HT-29 (cell line): ENCODE measurements at places on chromosomes 3 and 15. TPM values are rescaled to one million over a fixed set of nuclear protein-coding genes. Genes with fewer than 3 reads are reported as not detected.

The CPNE9 gene
- total RNA-seq = 0.36 TPM in 1 of 2 replicates, not detected in the other

The RASGRF1 gene
- total RNA-seq = 2.5 and 4.2 TPM in 2 replicates

The ABI3BP gene
- total RNA-seq = not detected in 2 replicates

The CADPS gene
- 0.05 and 0.13 TPM in 2 replicates for total RNA-seq

The CEP70 gene
- total RNA-seq = 5.1 and 6.1 TPM in 2 replicates

The SQOR gene
- total RNA-seq = 14.5 and 20.2 TPM in 2 replicates

The TUSC7 gene
- total RNA-seq = not detected in 2 replicates

The MESP1 gene
- total RNA-seq = 0.23 and 0.71 TPM in 2 replicates

The ACOX2 gene
- not detected in 2 replicates for total RNA-seq

The CLDN11 gene
- total RNA-seq = 0.56 and 0.63 TPM in 2 replicates

The LNP1 gene
- total RNA-seq = 0.81 and 1.9 TPM in 2 replicates

The FSTL1 gene
- 0.08 TPM in 1 of 2 replicates, not detected in the other for total RNA-seq

The EOGT gene
- total RNA-seq = 5.4 and 6.6 TPM in 2 replicates

The FBLN2 gene
- 0.33 and 0.55 TPM in 2 replicates for total RNA-seq

The XCR1 gene
- not detected in 2 replicates for total RNA-seq

The GOLGA8K gene
- total RNA-seq = not detected in 2 replicates

The MRPS25 gene
- total RNA-seq = 25.8 and 28.8 TPM in 2 replicates

The CDHR4 gene
- total RNA-seq = 0.15 and 0.34 TPM in 2 replicates

The RYR3 gene
- not detected in 2 replicates for total RNA-seq

The CKMT1B gene
- 2.6 and 7.6 TPM in 2 replicates for total RNA-seq

The LRTM1 gene
- not detected in 2 replicates for total RNA-seq

The KCNH8 gene
- total RNA-seq = 0.03 and 1.1 TPM in 2 replicates

The DUOXA2 gene
- not detected in 2 replicates for total RNA-seq

The C2CD4B gene
- 0.25 TPM in 1 of 2 replicates, not detected in the other for total RNA-seq

The GNAT1 gene
- total RNA-seq = 0.18 TPM in 1 of 2 replicates, not detected in the other

The CCDC51 gene
- total RNA-seq = 19.1 and 24.3 TPM in 2 replicates

The IQSEC1 gene
- total RNA-seq = 3.6 and 4.8 TPM in 2 replicates

The GALNT15 gene
- total RNA-seq = not detected in 2 replicates

The SLC9C1 gene
- total RNA-seq = not detected in 2 replicates

The LIPC gene
- not detected in 2 replicates for total RNA-seq

The IGSF11 gene
- not detected in 2 replicates for total RNA-seq

The MAGI1 gene
- total RNA-seq = 15.6 and 26.2 TPM in 2 replicates

The DAPK2 gene
- 0.52 and 4.4 TPM in 2 replicates for total RNA-seq

The FAM81A gene
- 12.3 and 17.9 TPM in 2 replicates for total RNA-seq

The C15orf61 gene
- total RNA-seq = 5.4 and 9.6 TPM in 2 replicates

The ALG1L2 gene
- not detected in 2 replicates for total RNA-seq

The HRG gene
- total RNA-seq = not detected in 2 replicates

The SOX2 gene
- not detected in 2 replicates for total RNA-seq

The RARB gene
- total RNA-seq = not detected in 2 replicates

The RARRES1 gene
- total RNA-seq = 79.2 and 102 TPM in 2 replicates

The SAXO2 gene
- 1.2 and 1.9 TPM in 2 replicates for total RNA-seq

The SCN11A gene
- total RNA-seq = not detected in 2 replicates

The IL16 gene
- not detected in 2 replicates for total RNA-seq

The COL6A5 gene
- total RNA-seq = not detected in 2 replicates

The ATR gene
- total RNA-seq = 12.9 and 15.4 TPM in 2 replicates

The STRIT1 gene
- not detected in 2 replicates for total RNA-seq

The PLA2G4D gene
- 0.03 TPM in 1 of 2 replicates, not detected in the other for total RNA-seq

The CDC25A gene
- 16.3 and 33.6 TPM in 2 replicates for total RNA-seq

The SERPINI2 gene
- not detected in 2 replicates for total RNA-seq

The TTLL3 gene
- 3.4 and 5.3 TPM in 2 replicates for total RNA-seq

The AGBL1 gene
- not detected in 2 replicates for total RNA-seq

The GREM1 gene
- not detected in 2 replicates for total RNA-seq

The GRK7 gene
- total RNA-seq = 0.03 TPM in 1 of 2 replicates, not detected in the other

The SAMD7 gene
- total RNA-seq = not detected in 2 replicates

The ITIH4 gene
- 0.08 TPM in 1 of 2 replicates, not detected in the other for total RNA-seq

The PLA2G4F gene
- total RNA-seq = 11.4 and 11.7 TPM in 2 replicates

The PSTPIP1 gene
- total RNA-seq = 0.76 TPM in 1 of 2 replicates, not detected in the other

The B3GALNT1 gene
- total RNA-seq = not detected in 2 replicates
